Hippocampal formation (tissue), 2 donors: ENCODE measurements at places on chromosomes 2 and 18.

DNA sequence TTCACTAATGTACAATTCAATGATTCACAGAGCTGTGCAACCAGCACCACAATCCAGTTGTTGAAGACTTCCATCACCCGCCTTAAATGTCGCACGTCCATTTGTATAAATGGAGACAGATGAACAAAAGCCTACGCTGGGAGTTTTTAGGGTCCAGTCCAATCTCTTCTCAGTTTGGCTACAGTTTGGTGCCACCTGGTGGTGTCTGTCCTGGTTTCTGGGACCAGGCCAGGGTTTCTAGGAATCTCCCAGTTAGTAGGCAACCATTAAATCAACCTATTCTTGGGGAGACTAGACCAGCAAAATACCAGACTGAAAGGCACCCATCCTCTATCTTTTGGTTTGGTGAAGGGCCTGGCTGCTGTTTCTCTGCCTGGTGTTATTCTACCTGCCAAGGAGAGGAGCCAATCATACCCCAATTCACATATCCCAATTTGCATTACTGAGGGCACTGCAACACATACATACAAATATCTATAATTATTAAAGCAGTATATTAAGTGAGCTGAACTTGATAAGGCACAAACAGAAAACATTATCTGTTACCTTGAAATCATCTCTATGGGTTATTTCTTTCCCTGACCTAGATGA lies 3.2 kb upstream of the DDX1 start:
- peak; percentile 21 for DNase-seq

DNA sequence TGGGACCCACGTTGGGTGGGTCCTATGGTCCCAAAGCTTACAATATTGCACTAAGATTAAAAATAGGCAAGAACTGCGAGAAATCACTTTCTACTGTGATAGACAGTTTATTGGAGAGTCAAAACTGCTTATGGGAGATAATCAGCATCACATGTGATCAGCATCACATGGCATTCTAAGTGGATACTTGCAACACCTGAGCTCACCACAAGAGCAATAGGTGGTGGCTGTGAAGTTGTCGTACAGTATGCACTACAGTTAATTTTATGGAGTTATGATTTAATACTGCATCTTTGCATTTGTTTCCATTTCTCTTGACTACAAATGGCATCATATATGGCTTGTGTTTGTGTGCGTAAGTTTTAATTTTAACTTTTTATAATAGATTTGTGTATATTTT lies 11.6 kb downstream of the PNO1 start:
- no peak for DNase-seq

- no peak for DNase-seq
Observed at GRCh38 chr2:161419638-161420190, 3.6 kb downstream of the TBR1 start.

GRCh38 chr2:237261327-237261726 lies 152.6 kb downstream of the COL6A3 start:
- no peak for DNase-seq

DNA sequence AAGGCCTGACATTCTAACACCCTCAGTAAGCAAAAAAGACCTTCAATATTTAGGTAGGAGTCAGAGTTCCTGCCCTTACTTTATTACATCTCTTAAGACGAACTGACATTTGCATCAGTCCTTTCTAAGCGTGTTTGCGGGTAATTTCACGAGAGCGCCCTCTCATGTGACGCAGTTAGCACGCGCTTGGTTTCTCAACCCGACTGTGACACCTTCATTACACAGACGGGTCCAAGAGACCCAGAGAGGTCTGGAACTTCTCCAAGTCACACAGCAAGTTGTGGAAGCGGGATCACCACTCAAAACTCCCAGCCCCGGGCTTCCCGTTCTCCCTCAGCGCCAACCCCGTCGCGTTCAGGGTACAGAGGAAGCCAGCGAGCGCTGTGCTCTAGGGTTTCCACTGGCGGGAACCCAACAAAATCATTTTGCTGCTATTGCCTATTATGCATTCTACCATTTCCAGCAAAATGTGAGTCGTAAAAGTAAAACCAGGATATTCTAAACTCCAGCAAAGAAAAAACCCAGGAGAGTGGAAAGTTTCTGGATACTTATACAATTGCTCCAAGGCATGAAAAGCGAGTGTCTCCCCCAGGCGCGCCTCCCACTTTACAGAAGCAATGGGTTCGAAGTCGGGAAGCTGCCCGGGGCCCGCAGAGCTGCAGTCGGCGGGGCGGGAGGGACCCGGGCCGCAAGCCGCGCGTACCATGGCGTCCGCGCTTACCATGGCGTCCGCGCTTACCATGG lies 601 bp downstream of the ENOSF1 start:
- peak; percentile 63 for DNase-seq

GRCh38 chr2:167987026-167987425 lies 260.4 kb downstream of the STK39 start:
- DNase-seq, result no peak

GRCh38 chr2:119242276-119243119 lies 18.9 kb downstream of the STEAP3 start:
- DNase-seq, result no peak

DNA sequence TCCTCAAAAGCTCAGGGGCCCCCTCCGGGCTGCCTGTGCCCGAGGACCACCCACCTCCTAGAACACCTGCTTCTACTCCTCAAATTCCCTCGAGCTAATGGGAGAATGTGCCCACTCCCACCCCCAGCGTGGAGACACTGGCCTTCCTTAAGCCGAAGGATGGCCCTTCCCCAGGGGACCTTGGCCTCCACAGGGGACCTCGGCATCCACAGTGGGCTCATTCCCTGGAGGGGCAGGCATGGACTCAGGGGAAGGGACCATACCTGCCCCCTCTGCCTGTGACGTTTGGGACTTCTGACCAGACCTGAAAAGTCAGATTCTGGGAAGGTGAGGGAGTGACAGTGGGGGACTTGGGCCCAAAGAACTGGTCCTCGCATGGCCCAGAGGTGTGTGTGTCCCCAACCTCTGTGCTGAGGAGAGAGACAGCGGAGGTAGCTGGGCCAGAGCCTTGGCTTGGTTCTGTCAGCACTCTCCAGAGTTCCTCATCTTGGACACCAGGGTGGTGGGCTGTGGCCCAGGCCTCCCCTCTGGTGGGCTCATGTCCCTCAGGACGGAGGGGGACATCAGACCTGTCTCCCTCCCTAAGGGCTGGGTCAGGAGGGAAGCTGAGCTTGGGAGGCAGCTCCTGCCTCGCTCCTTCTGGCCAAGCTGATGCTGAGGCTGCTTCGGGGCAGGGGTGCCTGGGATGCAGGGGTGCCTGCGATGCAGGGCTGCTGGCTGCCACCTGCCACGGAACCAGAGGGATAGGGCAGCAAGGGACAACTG lies 240.4 kb downstream of the HAUS1 start:
- no peak for DNase-seq

DNA sequence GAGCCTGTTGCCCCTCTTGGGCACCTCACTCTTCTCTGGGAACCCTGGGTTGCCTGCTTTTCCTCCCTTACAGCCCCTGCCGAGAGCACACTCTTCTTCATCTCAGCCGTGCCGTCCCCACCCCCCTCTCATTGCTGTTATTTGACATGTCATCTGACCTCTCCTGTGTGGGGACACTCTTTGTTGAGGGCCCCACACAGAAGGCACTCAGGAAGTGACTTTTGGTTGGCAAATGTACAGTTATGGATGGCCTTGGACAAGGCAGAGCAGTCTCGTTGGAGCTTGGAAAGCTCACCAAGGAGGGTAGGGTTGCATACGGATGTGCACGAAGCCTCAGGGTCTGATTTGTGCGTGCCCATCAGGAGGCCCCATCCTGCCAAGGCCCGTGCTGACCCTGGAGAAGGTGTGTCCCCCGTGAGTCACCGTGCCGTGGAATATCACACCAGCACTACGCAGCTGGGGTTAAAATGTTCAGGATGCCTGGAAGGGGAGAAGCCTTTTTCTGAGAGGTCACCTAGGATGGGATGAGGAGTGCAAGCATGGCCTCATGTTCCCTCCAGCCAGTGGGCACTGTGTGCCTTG lies 93.9 kb downstream of the CTIF start:
- no peak for DNase-seq

- no peak for DNase-seq
Observed at GRCh38 chr2:145595296-145595695, 1075.4 kb upstream of the ZEB2 start.

- no peak for DNase-seq
Observed at GRCh38 chr2:8310557-8311455, 371.1 kb upstream of the ID2 start.

DNA sequence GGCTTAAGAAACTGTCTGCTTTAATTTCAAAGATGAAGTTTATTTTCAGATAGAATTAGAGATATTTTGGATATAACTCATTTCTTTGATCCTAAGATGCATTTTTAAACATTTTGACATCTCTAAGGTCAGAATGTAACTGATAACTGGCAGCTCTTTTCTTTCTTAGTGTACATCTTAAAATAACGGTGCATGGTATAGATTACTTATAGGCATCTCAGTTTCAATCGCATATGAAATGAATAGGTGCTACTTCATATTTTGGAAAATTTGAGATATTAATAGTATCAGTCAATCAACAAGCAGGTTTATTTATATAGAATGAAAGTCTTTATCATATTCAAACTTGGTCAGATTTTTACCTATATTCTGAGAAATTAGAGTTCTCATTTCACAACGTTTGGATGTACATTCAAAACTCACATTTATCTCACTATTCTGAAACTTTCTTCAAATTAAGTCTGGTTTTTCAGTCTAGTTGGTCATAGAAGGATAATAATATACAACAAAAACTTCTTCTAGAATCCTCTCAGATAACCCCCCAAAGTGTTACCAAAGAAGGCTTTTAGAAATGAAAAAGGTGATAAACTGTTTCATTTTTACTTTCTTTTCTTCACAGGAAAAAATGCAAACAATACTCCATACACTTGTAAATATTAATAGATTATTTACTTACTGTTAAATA lies 122.8 kb upstream of the WDSUB1 start:
- no peak for DNase-seq

- peak; percentile 10 for DNase-seq
Observed at GRCh38 chr2:128607911-128608506, 289.3 kb upstream of the HS6ST1 start.

- no peak for DNase-seq
Observed at GRCh38 chr18:34315591-34316352, 91.1 kb upstream of the NOL4 start.

- DNase-seq, result no peak
Observed at GRCh38 chr2:241777686-241778627, 1.3 kb downstream of the GAL3ST2 start.

- no peak for DNase-seq
Observed at GRCh38 chr2:99748344-99748743, 258.5 kb upstream of the REV1 start.

GRCh38 chr18:23270986-23271680 lies 135.8 kb downstream of the CABLES1 start:
- no peak for DNase-seq

DNA sequence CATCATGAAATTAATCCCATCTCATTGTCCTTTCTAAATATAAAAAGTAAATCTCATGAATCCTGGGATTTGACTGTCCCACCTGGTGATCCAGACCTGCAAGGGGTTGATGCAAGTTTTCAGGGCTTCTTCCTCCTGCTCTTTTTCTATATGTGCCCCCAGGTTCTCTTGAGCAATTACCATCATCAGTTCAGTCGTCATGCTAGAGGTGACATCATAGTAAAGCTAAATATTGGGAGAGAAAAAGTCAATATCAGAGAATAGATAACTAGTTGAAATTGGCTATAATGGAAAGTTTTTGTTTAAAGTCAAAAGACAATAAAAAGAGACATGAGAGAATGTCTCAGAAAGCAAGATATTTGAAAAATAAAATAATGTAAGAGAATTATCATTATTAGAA lies 8.3 kb downstream of the MDH1B start:
- DNase-seq, result no peak

DNA sequence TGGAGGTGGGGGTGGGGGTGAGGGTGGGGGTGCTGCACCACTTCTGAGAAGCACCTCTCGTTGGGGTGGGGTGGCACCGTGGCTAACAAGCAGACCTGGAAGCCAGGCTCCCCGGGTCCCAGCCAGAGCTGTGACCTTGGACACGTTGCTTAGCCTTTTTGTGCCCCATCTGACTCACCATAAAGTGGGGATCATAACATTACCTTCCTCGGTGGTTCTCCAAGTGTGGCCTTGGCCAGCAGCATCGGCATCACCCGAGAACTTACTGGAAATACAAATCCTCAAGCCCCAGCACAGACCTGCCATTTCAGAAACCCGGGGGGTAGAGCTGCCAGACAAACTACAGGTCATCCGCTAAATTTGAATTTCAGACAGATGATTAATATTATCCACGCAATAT lies 58.7 kb upstream of the SLC66A3 start:
- no peak for DNase-seq

GRCh38 chr2:122061206-122061605 lies 305.8 kb downstream of the TSN start:
- DNase-seq, result no peak

DNA sequence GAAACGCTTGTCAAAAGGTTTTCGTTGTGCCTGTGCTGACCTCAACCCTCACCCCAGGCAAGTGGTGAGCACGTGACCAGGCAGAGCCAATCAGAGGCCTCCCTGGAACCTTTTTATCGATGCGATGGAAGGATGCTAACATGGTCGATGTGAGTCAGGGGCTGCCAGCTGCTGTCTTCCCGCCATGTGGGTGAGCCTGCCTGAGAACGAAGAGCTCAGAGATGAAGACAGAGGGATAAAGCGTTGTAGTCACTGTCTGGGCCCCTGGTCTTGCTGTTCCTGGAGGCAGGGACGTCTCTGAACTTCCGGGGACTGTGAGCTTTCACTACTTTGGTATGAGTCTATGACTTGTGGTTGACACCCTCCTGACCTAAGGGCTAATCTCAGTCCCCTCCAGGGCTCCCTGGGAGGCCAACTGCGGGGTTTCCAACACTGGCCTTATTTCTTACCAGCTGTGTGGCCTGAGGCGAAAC lies 18.6 kb downstream of the DNMT3A start:
- DNase-seq, result no peak
